ENCODE measurements at places on chromosomes 6 and 20.

GRCh38 chr20:19764207-19764606 lies 6.1 kb downstream of the RIN2 start:
- no peak for DNase-seq

- DNase-seq: no peak
Measured at GRCh38 chr6:51857134-51857533, 230.3 kb downstream of the PKHD1 start.

DNA sequence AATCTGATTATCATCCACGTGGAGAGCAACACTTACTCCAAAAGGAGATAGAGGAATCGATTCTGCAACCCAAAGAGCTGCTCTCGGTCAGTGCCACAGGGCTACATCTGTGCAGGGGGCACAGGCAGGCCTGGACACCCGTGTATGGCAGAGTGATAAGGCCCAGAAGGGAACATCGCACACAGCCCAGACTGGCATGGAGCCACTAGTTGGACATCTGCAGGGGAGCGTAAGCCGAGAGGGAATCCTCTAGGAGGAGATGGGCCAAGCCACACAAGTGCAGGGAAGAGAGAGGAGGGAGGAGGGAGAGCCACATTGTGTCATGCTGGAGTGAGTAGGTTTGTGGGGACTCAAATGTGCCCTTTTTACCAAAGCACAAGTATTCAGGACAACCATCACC lies 50.4 kb upstream of the ENTPD6 start:
- no peak for DNase-seq

DNA sequence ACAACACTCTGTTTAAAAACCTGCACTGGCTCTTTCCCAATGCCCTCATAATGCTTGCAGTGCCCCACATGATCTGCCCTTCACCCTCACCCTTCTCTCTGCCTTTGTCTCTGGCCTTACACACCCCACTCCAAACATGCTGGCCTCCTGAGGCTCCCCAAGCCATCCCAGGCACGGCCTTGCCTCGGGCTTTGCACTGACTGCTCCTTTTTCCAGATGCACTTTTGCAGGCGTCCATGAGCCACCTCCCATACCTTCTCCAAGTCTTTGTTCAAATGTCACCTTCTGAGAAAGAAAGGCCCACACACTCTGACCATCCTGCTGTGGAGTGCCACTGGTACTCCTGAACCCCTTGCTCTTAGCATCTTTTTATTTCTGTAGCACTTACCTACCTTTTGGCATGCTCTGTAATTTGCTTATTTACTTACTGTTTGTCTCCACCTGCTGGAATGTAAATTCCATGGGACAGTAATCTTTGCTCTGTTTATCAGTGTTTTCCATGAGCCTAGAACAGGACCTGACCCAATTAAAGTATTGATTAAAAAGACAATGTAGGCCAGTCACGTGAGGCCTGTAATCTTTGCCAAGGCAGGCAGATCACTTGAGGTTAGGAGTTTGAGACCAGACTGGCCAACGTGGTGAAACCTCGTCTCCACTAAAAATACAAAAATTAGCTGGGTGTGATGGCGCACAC lies 30.7 kb downstream of the GFRA4 start:
- no peak for DNase-seq

GRCh38 chr6:90197854-90198496 lies 98.7 kb downstream of the BACH2 start:
- DNase-seq: no peak

GRCh38 chr6:111358454-111358853 lies 124.6 kb downstream of the REV3L start:
- DNase-seq: no peak

All from activated CD4-positive, alpha-beta T cell treated with anti-CD3 and anti-CD28 coated beads for 48 hours (primary cell).